ENCODE measurements at places on chromosomes 3 and 15. TPM values are rescaled to one million over a fixed set of nuclear protein-coding genes. Genes with fewer than 3 reads are reported as not detected.

CTXND1 gene
- total RNA-seq: not detected

STXBP5L gene
- not detected for total RNA-seq

IP6K2 gene
- 87.9 TPM for total RNA-seq

DZIP1L gene
- 9.7 TPM for total RNA-seq

RAB6B gene
- total RNA-seq: 2.8 TPM

GJD2 gene
- total RNA-seq: not detected

CTXN2 gene
- total RNA-seq: not detected

TRANK1 gene
- 2.0 TPM for total RNA-seq

FBXW12 gene
- not detected for total RNA-seq

C3orf20 gene
- not detected for total RNA-seq

FES gene
- 24.7 TPM for total RNA-seq

RAD18 gene
- total RNA-seq: 10.0 TPM

CHRM5 gene
- not detected for total RNA-seq

CPNE4 gene
- not detected for total RNA-seq

SPESP1 gene
- total RNA-seq: 2.1 TPM

Data from epithelial cell of proximal tubule (primary cell).